Mesothelial cell of epicardium (in vitro differentiated cells): ENCODE measurements at places on chromosomes 7 and 10.

DNA sequence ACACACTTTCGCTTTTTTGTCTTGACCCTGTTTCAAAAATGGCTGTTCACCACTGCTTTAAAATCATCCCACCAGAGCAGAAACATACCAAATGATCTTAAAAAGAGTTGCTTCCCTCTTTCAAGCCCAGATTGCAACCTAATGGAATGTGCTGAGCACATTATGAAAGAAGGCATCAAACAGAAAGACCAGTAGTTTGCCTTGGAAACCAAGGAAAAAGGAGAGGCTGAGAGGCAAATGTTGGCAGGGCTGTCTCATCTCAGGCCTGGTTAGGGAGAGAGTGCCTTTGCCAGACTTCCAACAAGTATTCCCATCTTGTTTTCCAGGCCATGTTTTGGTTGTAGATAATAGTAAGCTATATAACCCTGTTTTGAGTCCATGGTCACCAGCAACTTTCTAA, 64.3 kb downstream of the ABCB4 start:
- DNase-seq, result no peak

GRCh38 chr7:65812281-65812680, 60.6 kb upstream of the VKORC1L1 start:
- DNase-seq, result no peak

DNA sequence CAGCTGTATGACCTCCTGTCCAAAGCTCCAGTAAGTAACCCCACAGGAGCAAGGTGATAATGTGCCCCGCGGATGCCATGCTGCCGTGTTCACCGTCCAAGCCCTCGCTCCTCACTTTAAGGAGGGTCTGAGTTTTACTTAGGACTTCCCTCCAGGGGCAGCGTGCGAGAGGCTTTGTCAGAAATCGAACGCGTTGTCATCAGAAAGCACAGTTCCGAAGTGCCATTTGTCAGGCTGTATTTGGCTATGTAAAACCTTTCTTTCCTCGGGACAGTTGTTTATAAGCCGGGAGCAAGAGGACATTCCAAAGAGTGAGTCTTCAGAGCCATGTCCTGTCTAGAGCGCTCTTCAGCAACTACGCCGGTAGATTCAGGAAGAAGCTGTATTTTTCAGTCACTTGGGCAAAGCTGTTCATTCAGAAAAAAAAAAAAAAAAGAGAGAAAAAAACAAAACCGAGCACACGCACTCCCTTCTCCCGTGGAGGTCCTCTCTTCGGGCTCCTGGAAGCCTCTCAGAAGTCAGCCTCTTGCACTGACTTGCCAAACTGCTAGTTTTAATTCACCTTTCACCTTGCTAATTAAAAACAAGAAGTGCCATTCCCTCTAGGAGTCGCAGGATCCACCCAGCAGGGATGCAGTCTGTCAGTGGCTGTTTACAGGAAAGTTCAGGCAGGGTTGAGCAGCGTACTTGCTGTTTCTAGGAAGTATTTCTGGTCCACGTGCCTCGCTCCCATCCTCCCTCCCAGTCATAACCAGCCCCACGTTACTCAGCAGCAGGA, at the start of gene SEMA3E:
SEMA3E (minus strand) TSS at position 676 of the 778 bp plus-strand sequence.
- DNase-seq, result peak; percentile 40

DNA sequence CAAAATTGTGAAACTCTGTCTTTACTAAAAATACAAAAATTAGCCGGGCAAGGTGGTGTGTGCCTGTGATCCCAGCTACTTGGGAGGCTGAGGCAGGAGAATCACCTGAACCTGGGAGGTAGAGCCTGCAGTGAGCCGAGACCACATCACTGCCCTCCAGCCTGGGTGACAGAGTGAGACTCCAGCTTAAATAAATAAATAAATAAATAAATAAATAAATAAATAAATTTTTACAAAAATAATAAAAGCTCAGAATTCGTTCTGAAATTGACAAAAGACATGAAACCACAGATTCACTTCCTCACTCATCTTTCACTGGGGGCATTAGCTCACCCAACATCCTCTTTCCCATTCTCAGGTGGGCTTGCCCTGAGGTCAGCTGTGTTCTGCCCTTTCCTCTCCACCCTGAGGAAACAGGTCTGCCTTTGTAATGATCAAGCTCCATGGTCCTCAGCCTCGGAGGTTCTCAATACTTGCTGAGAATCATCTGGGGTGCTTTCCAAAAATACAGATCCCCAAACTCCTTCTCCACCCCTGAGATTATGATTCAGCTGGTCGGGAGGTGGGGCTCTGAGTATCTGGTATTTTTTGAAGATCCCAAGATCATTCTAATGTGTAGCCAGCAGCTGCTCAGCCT, 29.2 kb upstream of the APBB1IP start:
- DNase-seq, result no peak

- no peak for DNase-seq
Measured at GRCh38 chr7:70696201-70696754, 435.7 kb upstream of the GALNT17 start.

- no peak for DNase-seq
Measured at GRCh38 chr7:44396931-44397545, 71.6 kb upstream of the CAMK2B start.

- no peak for DNase-seq
Measured at GRCh38 chr10:79310911-79311573, 36.2 kb upstream of the PPIF start.

DNA sequence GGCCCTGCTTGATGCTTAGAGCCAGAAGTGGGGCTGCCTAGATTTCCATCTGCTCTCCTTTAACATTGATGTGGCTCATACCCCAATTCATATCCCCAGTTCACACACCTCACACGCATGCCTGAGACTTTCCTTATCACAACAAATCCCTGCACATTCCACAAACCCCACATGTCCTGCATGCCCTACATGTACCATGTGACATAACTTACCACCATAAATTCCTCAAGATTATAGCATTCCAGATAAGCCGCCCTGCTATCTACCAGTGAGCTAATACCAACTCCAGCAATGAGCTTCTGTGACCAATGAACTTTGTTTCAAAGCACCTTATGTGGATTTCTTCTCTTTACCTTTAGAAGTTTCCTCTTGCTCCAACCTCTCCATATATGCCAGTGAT, 104.7 kb upstream of the RAB11FIP2 start:
- no peak for DNase-seq

GRCh38 chr10:13930120-13930519, 343.4 kb downstream of the PRPF18 start:
- no peak for DNase-seq

- DNase-seq, result no peak
Measured at GRCh38 chr7:32091608-32092210, 21.5 kb upstream of the PDE1C start.

DNA sequence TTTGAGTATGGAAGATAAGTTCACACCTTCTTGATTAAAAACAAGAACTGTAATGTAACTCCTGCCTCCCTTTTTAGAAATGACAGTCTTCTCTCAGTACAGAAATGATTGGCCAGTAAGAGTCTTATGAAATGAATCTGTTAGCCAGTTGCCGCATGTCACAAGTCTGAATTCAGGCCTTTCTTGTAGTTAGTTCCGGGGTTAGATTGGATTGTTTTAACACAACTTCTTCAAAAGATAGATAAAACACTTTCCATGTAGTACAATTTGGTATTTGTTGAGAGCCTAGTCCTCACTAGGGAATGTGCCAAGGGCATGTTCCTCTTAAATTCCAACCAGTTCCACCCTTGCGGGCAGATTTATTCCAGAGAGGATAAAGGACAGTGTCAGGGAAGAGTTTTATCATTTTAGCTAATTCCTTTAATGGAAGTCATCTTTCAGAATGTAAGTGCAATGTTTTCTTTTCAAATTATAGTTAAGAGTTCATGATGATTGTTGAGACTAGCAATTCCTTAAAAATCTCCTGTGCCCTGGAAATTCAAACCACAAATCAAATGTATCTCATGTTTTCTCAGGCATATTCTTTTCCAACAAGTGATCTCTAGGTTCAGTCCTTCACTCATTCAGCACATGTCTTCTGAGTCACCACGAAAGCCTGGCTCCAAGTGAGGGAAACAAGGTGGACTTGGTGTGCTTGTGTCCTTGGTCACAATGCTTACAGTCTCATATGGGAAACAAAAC, 4.1 kb downstream of the FHIP2A start:
- no peak for DNase-seq

DNA sequence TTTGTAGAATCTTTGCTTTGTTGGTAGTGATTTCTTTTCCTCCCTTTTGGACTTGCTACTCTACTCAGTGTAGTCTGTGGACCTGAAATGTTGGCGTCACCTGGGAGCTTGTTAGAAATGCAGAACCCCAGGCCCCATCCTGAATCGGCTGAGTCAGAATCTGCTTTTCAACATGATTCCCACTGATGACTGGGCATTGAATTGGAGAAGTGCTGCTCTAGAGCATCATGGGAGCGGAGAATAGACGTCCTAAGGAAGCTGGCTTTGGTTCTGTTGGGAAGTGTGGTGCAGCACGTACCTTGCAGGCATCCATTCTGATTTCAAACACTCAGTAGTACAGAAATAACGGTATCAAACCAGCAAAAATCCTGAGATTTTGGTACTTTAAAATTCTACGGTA, 54.7 kb downstream of the RBM33 start:
- no peak for DNase-seq

DNA sequence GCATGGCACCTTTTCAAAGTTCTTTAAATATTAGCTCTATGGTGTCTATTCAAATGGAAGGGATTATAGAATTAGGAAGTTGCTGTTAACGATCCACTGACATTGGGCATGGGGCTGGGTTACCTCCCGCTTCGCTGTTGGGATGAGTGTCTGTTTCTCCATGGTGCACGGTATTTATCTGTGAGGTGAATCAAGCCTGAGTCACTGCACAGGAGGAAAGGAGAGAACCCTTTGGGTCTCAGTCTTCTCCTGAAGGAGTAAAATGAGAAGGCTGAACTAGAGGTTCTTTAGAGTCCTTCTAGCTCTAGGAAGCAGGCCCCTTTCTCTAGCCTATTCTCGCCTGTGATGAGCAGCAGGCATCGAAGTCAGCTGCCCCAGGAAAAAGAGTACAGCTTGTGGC, 7.3 kb downstream of the JCAD start:
- no peak for DNase-seq

DNA sequence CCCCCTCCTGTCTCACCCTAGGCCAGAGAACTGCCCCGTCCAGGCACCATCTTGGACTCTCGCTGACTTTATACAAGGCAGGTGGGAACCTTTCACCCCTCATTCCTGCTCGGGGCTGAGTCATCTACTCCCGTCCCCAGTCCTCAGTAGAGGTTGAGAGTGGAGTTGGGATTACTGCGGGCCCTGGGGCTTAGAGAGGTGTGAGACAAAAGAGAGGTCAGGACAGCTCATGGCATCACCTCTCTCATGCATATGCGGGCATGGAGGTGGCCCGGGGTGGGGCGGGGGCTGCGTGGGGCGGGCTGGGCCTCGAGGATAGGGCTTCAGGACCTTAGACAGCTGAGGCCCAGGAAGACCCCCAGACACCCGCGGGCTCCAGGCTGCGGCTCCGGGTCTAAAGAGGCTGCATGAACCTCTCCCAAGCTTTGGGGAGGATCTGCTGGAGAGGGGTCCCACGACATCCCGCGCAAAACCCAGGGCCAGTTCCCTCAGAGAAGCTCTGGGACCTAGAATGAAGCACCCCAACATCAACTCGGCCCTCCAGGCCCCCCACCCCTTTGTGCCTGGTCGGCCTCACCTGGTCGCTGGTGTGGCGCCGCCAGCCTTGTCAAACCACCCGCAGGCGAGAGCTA, 317 bp downstream of the PDZD7 start:
- DNase-seq, result no peak

- no peak for DNase-seq
Measured at GRCh38 chr10:75887992-75888680, 456.7 kb downstream of the LRMDA start.
